ENCODE measurements at places on chromosomes 11 and 22.

DNA sequence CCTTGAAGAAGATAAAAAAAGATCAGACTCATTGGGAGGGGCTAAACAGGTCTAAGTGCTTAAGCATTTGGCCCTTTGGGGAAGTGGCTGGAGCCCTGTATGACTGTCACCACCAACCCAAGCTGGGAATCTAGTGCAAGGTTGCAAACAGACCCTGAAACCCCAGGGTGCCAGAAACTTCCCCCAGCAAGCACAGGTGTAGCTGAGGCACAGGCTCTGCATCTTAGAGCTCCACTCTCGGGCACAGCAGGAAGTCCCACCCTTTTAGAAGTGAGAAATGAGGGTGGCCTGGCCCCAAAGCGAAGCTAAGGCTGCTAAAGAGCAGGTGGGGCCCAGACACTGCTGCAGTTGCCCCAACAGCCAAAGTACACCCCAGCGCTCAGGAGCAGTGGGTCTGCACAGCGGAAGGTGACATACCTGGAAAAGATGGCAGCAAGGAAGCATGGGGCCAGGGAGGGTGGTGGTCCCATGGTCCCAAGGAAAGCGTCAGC, 5.8 kb upstream of the KDM2A start:
- DNase-seq: no peak

- DNase-seq: no peak
Measured at GRCh38 chr11:103541186-103541795, 432.1 kb downstream of the DYNC2H1 start.

GRCh38 chr11:837189-837989, 4.6 kb downstream of the CD151 start:
- no peak for DNase-seq

DNA sequence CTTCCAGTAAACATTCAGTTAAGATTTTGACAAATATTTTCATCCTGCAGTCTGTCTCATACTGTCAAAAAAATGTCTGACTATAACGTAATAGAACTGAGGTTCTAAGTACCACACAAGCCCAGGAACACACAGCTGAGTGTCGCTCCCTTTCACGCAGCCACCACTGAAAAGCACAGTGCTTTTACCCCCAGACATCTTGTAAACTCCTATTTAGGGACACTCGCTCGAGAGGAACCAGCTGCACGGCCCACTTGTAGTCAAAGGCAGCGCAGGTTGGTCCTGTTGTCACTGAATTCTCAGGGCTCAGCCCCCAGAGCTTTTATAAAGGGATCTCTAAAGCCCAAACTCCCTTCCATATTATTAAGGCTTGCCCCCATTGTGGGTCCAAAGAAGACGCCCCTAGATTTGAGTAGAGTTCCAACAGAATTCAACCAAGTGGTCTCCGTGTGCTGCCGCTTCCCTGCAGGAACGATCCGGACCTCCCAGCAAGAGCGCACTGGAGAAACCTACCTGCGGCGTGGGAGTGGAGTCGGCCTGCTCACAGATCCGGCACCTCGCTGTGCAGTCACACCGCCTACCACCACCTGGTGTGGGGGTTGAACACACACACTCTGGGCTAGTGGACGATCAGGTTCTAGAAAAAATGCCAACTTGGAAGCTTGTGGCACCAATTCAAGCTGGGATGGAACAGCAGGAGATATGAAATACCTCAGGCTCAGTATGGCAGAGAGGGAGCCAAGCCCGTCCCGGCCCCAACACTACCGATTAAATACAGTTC, 23.4 kb downstream of the ASPHD2 start:
- DNase-seq: no peak

GRCh38 chr11:33307984-33308383, 50.8 kb downstream of the HIPK3 start:
- no peak for DNase-seq

GRCh38 chr11:72102631-72102945, 509 bp downstream of the LAMTOR1 start:
- DNase-seq: no peak

DNA sequence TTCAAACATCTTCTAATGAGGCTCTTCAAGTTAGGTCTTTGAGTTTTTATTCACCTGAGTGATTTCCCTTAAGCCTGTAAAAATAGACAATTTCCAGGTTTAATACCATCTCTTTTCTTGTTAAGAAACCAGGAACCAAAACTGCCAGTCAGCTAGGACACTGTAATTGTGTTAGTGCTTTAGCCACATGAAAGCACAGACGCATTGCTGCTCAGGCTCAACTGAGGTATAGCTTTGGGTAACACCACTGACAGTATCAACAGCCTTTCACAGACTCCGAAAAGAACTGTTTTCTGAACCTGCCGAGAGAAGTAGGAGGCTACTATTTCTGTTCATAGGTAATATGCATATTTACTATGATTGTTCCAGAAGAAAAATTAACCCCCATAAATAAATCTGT, 768.7 kb downstream of the ETS1 start:
- no peak for DNase-seq

- no peak for DNase-seq
Measured at GRCh38 chr11:22467741-22468140, 129.6 kb downstream of the SLC17A6 start.

DNA sequence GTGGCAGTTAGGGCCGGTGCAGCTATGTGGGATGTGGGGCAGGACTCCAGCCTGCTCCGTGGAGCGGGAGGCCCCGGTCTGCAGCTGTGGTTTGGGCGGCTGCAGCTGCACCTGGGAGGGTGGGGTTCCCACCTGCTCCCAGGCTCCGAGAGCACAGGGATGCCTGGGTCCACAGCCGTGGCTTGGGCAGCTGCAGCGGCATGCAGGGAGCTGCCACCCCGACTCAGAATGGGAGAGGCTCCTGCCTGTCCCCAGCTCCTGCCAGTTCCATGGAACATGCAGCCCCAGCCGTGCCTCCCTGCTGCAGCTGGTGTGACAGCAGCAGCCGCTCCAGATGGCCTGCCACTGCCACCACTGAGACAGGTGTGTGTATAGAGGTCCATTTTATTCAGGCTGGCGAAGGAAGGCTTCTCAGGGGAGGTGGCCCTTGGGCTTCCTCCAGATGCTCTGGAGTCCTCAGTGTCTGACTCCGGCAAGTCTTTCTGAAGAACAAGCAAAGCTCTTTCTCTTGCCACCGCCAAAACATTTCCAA, 21.8 kb upstream of the UPK3A start:
- no peak for DNase-seq

DNA sequence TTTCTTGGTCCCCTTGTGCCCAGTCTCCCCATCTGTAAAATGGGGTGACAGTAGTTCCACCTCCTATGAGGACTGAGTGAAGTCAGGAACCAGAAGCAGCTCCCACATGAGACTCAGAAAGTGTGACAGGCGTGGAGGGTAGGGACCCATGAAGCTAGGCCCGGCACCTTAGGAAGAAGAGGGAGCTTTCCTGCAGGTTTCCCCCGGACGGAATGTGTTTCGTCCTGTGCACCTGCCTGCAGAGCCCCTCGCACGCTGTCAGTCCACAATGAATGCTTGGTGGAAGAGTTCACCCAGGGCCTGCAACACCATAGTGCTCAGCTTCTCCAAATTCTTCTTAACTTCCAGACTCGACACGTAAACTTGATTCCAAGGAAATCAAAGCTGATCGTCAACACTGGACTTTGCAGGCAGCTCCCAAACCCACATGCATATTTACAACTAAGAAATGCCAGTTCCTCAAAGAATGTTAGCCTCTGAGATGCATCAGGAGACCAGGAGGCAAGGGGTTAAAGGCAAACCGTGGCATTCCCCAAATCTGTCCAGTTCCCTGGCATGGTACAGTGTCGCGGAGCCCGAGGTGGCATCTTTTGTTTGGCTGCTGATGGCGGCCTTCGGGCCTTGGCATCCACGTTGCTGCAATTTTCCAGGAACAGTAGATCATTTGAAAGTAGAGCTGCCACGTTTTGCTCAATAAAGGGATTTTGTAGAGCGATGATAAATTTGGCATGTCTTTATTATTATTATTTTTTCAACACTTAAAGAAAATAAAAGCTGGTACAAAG, 15.4 kb downstream of the LRP5 start:
- DNase-seq: no peak

GRCh38 chr11:121467965-121468364, 15.2 kb upstream of the SORL1-AS1 start:
- DNase-seq: no peak

DNA sequence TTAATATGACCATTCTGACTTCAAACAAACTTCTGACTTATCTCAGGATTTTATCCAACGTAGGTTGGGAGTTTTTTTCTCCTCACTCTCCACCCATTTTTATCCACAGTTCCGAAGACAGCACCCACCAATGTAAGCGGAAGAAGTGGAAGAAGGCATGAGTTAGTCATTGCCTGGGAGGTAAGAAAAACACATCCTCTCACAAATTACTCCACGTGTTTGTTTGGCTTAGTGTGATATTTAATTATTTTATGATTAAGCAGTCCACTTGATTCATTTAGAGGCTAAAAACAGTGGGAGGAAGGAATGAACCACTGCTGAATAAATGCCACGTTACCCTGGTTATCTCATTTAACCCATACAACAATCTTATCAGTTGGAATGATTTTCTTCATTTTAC, 389.6 kb upstream of the ARHGAP42 start:
- DNase-seq: peak; percentile 2

- DNase-seq: no peak
Measured at GRCh38 chr11:2517386-2518064, 72.7 kb downstream of the KCNQ1 start.

DNA sequence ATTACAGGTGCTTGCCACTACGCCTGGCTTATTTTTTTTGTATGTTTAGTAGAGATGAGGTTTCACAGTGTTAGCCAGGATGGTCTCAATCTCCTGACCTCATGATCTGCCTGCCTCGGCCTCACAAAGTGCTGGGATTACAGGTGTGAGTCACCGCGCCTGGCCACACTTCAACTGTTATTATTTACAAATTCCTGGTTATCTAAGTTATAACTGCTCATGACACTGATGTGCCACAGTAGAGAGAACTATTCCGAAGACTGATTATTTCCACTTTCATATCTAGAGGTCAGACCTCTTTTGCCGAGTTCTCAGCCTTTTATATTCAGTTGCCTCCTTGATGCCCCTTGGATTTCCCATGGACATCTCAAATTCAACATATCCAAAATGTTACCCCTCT, 3.9 kb upstream of the NUP160 start:
- DNase-seq: no peak

DNA sequence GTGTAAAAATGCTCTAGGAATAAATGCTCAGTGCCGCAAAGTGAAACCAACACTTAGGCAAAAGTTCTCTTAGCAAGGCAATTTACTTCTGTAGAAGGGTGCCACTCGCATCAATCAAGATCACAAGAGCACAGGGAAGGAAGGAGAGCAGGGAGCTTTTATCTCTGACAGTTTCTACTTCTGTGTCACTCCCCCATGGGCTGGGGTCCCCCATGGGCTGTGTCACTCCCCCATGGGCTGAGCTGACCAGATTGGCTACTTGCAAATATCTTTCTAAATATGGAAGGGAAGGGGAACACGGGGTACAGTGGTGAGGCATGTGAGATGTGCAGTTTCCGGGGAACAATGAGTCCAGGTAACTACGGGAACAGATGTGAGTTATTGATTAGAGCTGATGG, 397 bp downstream of the OR52N2 start:
- DNase-seq: no peak

DNA sequence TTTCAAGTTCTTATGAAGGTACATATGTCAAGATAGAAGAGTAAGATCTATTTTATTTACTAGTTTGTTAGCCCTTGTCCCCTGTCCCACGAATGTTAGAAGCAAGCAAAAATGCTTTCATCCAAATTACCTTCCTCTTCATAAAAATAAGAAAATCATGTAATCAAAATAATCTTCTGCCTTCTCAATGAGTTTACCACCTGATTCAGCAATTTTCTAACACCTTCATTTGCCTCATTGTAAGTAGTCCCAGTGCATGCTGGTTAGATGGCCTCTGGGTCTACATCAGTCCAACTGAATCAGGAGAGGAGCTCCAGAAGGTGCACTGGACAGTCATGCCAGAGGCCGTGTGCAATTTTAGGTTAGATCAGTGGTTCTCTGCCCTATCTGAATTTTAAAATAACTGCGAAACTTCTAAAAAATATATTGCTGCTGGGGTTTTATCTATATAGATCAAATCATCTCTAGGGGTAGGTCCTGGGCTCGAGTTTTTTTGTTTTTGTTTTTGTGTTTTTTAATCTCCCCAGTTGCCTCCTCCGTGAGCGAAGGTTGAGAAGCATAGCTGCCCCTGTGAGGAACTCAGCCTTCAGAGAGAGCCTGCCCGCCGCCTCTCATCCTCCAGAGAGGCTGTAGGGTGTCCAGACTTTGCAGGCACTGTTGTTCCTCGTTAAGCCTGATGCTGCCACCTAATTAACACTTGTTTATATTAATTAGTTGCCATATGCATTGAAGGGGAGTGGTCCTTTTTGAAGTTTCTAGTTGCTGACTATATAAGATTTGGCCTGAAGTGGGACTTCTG, 32.2 kb downstream of the C22orf31 start:
- no peak for DNase-seq

DNA sequence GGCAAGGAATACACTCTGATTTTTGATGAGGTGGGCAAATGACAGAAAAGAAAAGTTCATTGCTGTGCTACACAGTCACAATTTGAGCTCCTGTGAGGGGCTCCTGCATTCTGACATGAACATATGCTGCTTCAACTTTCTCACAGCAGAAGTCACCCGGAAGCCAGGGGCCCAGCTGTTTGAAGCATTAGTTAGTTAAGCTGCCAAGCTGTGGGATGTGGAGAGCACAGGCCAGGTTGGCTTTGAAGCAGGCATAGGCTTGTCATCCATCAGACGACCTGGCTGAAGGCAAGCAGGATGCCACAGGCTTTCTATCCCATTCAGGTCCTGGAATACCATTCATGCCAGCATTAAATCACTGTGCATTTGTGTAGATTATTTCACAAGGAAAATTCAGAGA, 63.1 kb downstream of the MTNR1B start:
- peak; percentile 38 for DNase-seq

DNA sequence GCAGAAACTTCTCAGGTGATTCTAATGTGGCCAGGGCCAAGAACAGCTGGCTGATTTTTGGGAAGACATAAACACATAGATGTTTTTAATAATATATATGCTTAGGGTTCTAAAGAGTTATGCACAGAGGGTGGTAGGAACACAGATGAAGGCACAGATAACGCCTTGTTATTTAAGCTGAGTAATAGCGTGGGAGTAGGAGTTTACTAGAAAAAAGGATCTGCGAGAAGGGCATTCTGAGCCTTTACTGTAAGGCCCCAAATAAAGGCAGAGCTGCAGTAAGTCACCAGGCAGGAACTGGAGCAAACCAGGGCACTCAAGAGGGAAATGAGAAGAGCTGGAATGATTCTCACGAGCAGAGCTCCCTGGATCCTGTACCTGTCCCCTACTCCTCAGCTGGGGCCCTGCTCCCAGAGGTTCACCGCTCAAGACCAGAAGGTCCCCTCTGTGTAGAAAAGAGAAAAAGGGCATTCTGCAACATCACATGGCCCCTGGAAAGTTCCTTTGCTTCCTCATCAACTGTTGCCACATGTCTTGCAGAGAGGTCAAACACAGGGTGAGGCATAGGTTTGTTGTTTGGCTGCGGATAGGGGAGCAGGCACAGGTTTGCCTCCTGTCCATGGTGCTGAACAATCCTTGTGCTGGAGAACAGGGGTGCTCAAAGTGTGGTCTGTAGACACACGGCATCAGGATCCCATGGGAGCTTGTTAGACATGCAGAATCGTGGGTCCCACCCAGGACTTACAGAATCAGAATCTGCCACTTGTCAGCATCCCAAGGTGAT, 125.7 kb downstream of the TENM4 start:
- DNase-seq: peak; percentile 13
